ENCODE measurements at places on chromosomes 3 and 15.
A peak's percentile ranks its signal among the peaks of the same experiment; 100 is the strongest.

DNA sequence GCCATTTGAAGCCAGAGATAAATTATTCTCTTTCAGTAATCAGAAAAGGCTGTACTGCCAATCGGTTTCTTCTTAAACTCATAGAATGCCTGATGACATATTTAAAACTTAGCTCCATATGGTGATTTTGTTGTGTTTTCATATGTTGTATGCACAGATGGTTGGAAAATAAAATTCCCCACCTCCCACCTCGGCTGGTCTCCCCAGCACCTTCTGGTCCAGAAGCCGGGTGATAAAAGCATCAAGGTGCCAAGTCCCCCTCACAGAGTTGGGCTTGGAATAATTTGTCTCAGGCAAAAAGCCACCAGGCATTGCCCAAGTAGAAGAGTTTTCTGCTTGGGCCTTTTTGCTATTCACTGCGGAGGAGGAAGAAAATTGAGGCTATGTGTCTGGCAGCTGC is 18.4 kb downstream of the LARS2 start:
- DNase-seq, result no peak

GRCh38 chr3:58340594-58341244 is 8.0 kb downstream of the PXK start:
- no peak for DNase-seq

DNA sequence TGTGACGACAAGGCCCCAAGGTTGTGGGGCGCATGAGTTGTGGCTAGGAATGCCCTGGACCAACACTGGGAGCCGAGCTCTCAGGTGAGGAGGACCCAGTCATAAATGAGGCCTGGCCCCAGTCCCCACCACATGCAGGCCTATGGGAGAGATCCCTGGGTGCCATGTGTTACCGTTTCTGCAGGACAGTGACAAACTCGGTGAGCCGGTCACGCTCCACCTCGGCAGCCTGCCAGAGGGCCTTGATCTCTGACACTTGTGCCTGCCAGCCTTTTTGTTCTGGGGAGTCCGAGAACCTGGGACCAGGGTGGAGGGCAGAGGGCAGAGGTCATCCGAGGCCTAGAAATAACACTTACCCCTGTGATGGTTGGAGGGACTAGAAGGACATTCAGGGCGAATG is 27.7 kb upstream of the HHATL start:
- DNase-seq, result no peak

GRCh38 chr3:43921056-43921648 is 230.4 kb downstream of the ABHD5 start:
- DNase-seq, result no peak

DNA sequence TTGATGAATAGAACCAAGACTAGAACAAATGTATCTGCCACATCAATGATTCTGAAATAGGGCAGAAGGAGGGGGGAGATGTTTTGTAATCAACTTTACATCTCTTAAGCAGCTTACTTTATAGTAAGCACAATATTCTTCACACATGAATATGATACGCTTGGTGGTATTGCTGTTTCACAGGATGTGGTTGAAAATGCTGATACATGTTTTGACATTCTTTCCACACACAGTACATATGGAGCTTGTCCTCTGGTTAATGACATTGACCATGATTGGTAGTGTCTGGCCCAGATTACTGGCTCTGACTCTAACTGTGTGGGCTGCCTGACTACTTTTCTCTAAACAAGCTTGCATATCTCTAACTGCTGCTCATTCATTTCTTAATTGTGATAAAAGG is 168.9 kb downstream of the KLHL25 start:
- DNase-seq, result peak; percentile 77

- DNase-seq, result no peak
Observed at GRCh38 chr15:49946681-49947080, 172.4 kb downstream of the ATP8B4 start.

- no peak for DNase-seq
Observed at GRCh38 chr3:81741216-81741615, 20.2 kb downstream of the GBE1 start.

DNA sequence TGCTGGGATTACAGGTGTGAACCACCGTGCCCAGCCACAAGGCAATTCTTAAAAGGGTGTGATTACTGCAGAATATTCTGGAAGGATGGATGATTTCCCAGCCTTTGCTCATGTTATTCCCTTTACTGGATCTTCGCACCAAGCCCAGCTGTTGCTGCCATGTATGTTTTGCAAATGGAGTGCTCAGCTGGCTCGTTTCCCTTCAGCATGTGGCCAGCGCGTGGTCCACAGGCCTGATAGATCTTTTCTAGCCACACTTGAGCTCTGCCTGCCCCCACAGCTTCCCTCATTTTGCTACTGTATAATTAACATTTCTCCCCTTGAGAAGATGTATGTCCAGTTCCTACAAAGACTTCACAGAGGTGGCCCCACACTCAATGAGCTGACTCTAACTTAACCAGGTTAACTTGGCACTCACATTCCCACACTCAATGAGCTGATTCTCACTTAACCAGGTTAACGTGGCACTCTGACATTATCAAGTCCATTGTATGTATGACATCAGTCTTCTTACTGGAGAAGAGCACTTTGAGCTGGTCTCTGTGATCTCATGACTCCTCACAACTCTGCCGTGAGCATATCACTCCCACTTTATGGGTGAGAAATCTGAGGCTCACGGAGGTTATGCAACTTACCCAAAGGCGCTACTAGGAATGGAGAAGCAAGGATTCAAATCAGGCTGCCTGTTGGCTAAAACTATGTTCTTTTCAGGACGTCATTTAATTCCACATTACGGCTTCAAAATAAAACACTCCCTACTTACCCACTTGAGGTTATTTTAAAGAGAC is 49.2 kb downstream of the TM4SF4 start:
- no peak for DNase-seq

- no peak for DNase-seq
Observed at GRCh38 chr15:28023933-28024888, 74.9 kb downstream of the OCA2 start.

DNA sequence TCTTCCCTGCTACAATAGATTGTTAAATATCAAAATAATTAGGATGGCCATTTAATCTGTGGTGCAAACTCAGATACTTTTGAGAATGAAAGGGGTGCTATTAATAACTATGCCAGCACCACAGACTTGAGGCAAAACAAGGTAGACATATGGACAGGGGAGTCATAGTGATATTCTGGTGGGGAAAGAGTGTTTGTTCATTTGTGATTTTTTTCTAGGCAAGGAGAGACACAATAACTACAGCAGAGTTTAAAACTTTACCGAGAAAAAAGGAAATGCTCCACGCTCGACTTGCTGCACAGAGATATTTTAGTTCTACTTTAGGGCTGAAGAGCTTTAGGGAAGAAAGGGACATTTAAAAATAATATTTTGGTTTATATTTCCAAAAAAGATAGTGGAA is 611.2 kb upstream of the GRM7 start:
- no peak for DNase-seq

DNA sequence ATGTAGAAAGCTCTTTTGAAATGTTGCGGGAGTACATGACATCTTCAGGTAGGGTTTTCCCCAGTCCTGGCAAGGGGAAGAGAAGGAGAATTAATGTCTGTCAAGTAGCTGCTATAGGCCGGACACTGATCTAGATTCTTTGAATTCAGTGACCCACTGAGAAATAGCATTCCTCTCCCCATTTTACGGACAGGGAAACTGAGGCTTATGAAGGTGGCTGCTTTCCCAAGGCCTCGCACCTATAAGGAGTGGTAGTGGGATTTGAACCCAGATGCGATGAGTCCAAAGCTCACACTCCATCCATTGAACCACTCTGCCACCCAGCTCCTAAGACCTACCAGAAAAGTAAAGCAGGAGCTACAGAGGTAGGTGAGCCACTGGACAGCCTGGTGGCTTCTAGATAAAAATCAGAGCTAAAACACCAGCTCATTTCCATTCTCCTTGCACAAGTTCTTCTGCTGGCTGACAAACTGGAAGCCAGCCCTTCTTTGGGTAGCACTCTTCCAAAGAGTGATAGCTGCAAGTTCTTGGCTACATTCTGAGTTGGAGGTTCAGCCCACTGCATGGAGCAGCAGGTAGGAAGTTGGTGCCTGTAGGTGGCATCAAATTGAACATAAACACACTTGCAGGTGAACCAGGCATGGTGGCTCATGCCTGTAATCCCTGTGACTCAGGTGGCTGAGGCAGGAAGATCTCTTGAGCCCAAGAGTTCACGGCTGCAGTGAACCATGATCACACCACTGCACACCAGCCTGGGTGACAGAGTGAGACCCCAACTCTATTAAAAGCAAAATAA is 22.0 kb downstream of the ZNF710 start:
- no peak for DNase-seq

- DNase-seq, result peak; percentile 9
Observed at GRCh38 chr3:111636366-111636885, 41.3 kb upstream of the ZBED2 start.

GRCh38 chr3:182027366-182027765 is 315.6 kb downstream of the SOX2 start:
- DNase-seq, result no peak

DNA sequence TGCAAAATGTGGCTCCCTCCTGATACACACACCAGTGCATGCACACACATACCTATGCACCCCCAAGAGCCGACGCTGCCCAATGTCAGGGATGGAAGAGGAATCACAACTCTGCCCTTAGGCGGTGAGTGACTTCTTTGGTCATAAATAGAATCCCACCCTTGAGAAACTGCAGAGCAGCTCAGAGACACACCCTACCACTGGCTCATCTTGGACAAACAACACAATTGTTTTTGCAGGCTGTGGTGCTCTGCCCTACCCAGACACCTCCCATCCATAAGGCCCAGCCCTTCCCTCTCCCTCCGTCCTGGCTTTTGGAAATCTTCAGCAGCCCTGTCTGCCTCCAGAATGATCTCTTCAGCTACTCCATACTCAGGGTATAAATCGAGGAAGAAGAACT is 73.8 kb upstream of the HRH1 start:
- no peak for DNase-seq

GRCh38 chr3:105676621-105677300 is 192.1 kb downstream of the CBLB start:
- DNase-seq, result no peak

- no peak for DNase-seq
Observed at GRCh38 chr15:37130356-37130755, 30.0 kb upstream of the MEIS2 start.

DNA sequence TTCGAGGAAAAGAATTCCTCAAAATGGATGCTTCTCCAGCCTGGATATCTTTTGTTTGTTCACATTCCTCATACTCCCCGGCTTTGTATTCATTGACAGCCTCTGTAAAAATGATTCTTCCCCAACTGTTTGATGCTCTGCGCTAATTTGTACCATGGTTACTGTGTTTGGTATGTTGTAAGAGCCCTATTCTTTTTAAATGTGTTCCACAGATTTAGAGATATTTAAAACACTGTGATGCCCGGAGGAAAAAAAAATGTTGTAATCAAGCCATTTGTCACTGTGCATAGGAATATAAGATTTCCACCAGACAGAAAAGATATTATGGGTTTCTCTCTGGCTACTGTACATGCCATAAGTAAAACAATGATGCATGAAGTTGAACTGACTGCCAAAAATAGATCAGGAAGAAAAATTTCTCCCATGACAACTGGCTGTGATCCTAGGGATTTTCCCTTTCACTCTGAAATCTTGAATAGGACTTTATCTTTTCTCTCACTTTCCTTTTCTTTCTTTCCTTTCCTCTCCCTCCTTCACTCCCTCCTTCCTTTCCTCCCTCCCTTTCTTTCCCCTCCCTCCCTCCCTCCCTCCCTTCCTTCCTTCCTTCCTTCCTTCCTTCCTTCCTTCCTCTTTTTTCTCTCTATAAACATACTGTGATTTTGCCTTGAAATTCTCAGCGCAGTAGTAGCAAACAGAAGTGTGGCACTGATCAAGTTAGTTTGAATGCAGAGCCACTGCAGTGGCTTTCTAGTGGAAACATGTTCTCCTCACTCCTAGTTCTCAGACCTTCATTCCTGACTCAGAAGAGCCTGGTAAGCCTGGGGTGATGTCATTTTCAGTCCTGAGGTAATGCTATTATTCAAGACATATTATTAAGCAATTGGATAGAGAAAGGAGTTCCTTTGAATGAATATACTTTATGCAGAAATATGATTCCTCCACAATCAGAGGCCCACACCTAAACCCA is 254.9 kb upstream of the TBL1XR1 start:
- DNase-seq, result no peak

- no peak for DNase-seq
Observed at GRCh38 chr3:3665961-3666640, 133.1 kb upstream of the LRRN1 start.

DNA sequence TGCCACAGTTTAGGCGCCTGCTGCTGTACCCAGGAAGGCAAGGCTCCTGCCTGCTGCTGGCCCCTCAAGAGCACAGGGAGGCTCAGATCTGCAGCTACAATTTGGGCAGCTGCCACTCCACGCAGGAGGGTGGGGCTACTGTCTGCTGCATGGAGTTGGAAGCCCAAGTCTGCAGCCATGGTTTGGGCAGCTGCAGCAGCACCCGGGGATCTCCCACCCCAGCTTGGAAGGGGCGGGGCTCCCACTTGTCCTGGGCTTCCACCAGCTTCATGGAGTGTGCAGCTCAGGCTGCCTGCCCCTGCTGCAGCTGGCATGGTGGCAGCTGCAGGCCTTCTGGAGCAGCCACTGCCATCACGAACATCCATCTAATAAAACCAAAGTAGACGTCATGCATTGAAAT is 512.9 kb downstream of the PYDC2 start:
- no peak for DNase-seq

DNA sequence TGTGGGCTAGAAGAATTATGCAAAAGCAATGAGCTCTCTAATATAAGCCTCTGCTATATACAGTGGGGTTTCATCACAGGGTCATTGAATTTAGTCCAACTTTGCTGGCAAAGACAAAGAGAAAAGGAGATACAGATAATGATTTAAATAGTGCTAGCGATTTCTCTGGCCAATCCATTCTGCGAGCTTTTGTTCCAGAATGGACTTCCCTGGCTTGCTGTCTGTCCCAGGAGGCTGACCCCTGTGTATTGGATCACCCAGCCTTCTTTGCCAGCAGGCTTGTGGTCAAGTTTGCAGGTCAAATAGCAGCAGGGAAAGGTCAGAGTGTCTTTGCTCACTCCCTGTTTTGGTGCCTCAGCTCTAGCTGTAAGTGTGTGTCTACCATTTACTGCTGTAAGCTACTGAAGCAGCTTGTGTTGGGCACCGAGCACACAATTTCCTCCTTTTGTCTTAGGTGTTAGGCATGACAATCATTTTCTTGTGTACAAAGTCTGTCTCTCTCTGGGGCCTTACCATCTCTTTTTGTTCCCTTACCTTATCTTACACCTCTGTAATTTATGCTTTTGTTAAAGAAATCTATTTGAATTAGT is 55.7 kb downstream of the UNC13C start:
- DNase-seq, result peak; percentile 84

GRCh38 chr3:127572735-127573134 is 17.8 kb downstream of the TPRA1 start:
- no peak for DNase-seq
